Stimulated activated CD4-positive, alpha-beta T cell treated with anti-CD3 and anti-CD28 coated beads, TNF-alpha, amount 100 ng/mL, for 4 hours (primary cell): ENCODE measurements at places on chromosomes 7 and 10.

GRCh38 chr10:95793401-95794045 lies 37.6 kb downstream of the ENTPD1 start:
- DNase-seq, result no peak

GRCh38 chr10:67506083-67506756 lies 189.8 kb downstream of the CTNNA3 start:
- no peak for DNase-seq

- DNase-seq, result no peak
Observed at GRCh38 chr7:28102797-28103196, 77.8 kb downstream of the JAZF1 start.

- no peak for DNase-seq
Observed at GRCh38 chr10:35328404-35329037, 7.8 kb upstream of the CCNY start.

GRCh38 chr10:70271996-70272924 lies 11.5 kb downstream of the NPFFR1 start:
- DNase-seq, result no peak

- DNase-seq, result no peak
Observed at GRCh38 chr7:17166824-17167379, 131.6 kb upstream of the AHR start.

DNA sequence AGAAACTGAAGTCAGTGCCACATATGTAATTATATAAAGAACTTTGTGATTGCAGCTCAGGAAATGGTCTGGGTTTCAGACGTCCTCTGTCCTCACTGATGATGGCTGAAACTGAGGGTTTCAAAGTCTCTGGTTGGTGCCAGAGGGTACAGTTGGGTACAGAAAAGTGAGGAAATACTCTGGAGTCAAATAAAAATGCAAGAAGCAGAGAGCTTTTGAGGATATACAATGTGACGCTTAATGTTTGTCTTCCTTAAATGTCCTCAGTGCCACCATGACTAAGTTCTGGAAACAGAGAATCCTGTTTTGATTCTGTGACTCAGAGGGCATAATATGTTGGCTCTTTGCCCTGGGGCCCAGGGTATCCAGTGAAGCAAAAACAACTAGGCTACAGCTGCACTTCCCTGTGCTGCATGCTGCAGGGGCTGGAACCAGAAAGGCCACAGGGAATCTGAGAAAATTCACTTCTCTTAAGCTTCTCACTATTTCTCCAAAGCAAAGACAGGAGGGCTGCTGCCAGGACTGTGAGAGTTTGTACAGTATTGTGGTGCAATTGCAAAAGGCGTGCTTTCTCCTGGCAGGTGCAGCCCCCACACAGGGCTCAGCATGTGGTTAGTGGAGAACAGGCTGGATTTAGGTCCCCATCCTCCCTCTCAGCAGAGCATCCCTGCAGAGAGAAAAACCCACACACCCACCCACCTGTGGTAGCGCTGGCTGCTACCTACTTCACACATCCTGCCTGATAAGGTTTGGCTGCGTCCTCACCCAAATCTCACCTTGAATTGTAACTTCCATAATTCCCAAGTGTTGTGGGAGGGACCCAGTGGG lies 169.5 kb upstream of the SVIL start:
- no peak for DNase-seq

DNA sequence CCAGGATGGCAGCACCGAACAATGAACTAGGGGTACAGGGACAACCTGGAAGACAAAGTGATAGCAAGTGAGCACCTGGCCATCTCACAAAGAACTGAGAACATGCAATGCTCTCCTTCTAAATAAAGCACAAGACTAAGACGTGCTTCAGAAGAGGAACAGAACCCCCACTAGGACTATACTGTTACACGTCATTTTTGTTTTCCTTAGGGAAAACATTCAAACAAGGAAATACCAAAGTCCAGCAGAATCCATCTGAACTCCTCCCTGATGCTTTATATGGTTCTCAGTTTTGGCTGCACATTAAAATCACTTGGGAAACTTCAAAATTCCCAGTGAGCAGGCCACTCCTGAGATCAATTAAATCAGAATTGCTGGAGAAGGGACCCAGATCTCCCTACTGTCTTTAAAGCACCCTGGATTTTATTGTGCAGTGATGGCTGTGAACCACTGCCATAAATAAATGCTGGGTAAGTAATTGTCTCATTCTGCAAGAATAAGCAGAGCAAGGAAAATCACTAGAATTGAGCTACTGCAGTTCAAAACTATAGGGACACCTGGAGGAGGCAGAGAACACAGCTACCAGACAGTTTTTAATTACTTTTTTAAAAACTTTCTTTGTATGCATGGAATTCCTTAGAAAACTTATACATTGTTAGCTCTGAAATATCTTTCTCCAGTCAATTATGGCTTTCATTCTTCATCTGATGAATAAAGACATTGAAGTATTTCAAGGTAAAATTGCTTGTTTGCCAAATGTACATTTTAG lies 866.5 kb upstream of the GHITM start:
- DNase-seq, result no peak

- DNase-seq, result no peak
Observed at GRCh38 chr7:91013078-91013477, 251.2 kb upstream of the FZD1 start.

DNA sequence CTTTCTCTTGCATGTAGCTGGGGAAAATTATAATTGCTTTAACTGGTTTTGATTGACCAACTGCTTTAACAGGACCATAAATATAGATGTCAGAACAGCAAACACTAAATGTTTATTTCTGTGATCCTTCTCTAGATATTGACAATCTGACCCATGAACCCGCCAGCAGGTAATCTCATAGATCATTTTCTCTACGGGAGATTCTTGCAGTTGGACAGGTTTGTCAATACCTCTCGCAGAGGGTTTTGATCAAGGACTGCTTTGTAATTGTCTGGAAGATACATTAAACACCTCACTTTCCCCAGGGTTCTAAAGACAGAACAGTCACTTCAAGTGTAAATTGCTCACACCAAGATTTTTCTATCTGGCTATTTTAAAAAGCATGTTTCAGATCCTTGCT lies 235.8 kb upstream of the RHOBTB1 start:
- no peak for DNase-seq

DNA sequence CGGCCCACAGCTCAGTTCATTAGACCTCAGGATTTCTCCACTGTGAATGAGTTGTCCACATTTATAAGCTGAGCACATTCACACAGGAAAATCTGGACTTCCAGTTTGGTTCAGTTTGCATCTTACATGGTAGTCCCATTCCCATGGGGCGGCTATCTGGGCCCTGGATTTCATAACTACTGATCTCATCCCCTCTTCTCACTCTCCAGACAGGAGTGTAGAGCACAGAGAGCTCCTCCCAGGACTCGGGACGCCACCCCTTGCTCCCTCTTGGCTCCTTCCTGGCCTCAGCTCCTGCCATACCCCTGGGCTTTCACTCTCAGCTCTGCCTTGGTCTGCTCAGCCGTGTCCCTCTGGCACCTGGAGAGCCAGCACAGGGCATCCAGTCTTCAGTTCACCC lies 117.6 kb upstream of the TCERG1L start:
- DNase-seq, result no peak

DNA sequence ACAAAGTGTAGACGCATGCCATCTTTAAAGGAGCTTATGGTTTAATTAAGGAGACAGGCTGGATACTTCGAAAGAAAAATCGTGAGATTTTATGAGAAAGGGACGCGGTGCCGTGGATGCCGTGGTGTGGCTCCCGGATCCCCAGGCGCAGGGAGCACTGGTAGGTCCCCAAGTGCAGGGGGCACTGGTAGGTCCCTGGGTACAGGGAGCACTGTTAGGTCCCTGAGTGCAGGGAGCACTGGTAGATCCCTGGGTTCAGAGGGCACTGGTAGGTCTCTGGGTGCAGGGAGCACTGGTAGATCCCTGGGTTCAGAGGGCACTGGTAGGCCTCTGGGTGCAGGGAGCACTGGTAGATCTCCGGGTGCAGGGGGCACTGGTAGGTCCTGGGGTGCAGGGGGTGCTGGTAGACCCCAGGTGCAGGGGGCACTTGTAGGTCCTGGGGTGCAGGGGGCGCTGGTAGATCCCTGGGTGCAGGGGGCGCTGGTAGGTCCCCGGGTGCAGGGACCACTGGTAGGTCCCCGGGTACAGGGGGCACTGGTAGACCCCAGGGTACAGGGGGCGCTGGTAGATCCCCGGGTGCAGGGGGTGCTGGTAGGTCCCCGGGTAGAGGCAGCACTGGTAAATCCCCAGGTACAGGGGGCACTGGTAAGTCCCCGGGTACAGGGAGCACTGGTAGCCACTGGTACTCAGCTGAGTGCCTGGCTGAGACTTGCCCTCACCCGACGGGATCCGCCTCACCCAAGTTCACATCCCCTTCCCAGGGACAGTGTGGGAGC lies 14.1 kb downstream of the PRKAG2 start:
- no peak for DNase-seq

DNA sequence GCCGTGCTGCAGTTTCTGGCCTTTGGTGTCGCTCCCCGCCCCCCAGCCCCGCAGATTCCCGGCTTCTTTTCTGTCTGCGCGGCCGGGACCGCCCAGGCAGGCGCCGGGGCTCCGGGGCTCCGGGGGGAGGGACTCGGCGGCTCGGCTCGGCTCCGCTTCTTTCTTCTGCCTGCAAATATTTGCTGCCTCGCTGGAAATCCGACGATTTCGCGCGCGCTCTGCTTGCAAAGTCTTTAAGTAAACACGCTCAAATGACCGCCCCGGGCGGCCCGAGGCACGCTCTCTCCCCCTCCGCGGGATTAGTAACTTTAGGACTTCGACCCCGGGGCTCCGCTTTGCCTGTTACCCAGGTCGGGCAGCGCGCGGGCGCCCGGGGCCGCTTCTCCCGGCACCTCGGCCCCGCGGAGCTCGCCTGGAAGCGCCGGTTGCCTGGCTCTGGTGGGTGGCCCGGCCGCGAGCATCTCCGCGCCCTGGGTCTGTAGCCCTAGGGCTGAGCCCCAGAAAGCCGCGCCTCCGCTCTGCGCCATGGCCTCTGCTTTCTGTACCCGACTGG lies 3.9 kb upstream of the GATA3 start:
- no peak for DNase-seq

DNA sequence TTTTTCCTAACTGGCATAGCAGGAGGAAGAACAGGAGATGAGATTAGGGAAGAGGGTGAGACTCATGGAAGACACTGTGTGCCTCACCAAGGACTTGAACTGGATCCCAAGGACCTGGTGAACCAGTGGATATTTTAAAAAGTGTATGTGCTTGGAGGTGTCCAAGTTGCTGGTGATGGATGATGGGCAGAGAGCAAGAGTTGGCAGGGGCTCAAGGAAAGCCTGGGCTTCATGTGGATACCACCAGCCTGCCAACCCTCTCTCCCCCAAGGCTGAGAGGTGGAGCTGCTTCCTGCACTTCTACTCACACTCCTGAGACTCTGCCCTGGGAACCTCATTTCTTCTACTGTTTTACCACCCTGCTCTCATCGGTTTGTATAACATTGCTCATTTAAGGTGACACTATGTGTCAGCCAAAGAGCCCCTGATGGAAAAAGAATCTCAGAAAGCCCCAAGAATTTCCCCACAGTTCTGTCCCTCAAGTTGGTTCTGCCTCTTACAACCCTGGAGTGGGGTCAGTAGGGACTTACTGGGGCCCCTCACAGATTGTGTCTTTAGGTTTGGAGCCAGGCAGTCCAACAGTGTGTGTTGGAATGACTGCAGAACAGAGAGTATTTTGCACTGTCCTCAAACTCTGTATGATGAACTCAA lies 56.2 kb upstream of the PDCD4 start:
- DNase-seq, result no peak

DNA sequence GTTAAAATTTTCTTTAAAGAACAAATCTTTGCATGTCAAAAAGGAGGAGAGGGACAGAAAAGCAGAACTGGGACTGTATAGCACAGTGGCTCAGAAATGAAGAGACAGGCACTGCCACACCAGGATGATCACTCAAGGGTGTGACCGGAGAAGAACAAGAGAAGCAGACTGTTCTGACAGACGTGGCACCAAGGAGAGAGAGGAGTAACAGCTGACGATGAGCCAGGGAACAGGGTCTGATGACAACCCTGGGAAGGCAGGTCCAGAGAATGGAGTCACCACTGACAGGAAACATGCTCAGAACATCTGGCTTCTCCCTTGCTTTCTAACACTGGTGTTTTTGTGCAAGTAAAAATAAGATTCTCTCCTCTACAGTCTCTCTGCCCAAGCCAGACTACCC lies 14.6 kb upstream of the VAX1 start:
- no peak for DNase-seq

DNA sequence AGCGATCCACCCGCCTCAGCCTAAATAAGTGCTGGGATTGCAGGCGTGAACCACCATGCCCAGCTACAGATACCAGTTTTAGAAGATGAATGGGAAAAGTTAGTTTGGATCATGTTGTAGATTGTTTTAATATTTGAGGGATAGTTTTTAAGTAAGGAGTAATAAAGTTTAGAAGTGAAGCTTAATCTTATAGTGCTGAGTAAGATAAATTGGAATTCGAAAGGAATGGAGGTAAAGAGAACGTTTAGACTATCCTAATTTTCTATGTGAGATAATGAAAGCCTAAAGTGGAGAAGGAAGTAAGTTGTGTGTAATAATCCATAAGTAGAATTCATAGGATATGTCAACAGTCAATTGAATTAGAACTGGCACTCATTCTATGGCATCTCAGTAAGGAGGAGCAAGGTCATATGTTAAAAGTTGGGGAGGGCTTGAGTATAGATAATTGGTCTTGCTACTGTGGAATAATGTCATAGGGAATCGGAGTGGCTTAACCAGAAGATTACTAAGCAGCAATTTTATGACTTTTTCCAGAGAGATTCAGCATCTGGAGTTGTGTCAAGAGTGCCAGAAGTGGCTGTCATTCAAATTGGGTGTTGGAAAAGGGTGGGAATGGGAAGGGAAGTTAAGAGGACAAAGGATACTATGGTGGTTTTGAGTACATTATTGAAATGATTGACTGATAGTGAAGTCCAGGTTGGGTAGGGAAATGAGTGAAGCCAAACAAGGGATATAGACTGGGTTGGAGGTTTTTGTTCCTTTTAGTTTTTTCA lies 12.1 kb downstream of the TAX1BP1 start:
- no peak for DNase-seq

- no peak for DNase-seq
Observed at GRCh38 chr10:33274096-33274785, 60.2 kb downstream of the NRP1 start.

DNA sequence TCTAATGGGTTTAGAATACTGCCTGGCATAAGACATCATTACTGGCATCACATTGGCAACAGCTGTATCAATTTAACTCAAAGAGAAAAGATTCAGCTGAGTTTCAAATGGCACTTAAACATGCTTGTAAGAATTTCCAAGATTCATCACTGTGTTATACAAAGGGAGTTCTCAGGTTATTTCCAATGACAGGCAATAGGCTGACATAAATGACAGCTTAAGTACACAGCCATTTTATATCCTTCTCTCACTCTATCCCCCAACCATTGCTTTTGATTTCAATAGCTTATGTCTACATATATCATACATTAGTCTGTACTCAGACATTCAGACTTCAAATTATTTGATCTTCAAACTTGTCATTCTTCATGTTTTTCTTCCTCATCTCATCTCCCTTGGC lies 45.5 kb upstream of the CABCOCO1 start:
- DNase-seq, result no peak
